ENCODE measurements at places on chromosomes 3 and 15. TPM values are rescaled to one million over a fixed set of nuclear protein-coding genes. Genes with fewer than 3 reads are reported as not detected.

Gene MKRN3
- total RNA-seq, result 7.9 TPM

Gene LRRC15
- 0.28 TPM for total RNA-seq

Gene LRRC31
- not detected for total RNA-seq

Gene KLF13
- total RNA-seq, result 78.6 TPM

Gene PEX5L
- 0.23 TPM for total RNA-seq

Gene CADM2
- total RNA-seq, result 0.64 TPM

Gene ATP13A4
- not detected for total RNA-seq

Gene STRC
- not detected for total RNA-seq

GRCh38 chr15:90686435-90687218 lies 30.5 kb upstream of the BLM start:
- no peak for DNase-seq
- no peak overlapping the region for H3K4me3 ChIP-seq
- H3K27me3 ChIP-seq, result no peaks in the 10 kb centered on the region

DNA sequence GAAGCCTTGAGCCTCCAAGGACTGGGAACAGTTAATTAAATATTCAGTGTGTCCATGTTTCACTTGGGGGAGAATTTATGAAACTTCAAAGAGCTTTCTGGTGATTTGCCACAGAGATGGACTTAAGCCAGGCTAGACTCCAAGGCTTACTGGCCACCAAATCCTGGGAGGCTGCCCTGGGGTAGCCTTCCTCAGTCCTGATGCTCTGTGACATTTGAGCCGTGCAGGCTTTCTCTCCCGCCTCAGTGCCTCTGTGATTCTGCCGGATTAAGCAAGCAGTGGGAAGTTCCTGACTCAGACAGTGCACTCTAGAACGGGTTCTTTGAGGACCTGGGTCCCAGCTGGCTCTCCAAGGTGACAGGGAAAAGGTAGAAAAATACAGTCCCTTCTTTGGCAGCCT lies 314.7 kb upstream of the ICE2 start:
- no peak overlapping the region for H3K4me3 ChIP-seq
- no peaks in the 10 kb centered on the region for H3K27me3 ChIP-seq
- DNase-seq, result no peak
- H3K36me3 ChIP-seq, result no peaks in the 10 kb centered on the region
- no peak overlapping the region for H3K27ac ChIP-seq
- no peaks in the 10 kb centered on the region for H3K4me1 ChIP-seq

DNA sequence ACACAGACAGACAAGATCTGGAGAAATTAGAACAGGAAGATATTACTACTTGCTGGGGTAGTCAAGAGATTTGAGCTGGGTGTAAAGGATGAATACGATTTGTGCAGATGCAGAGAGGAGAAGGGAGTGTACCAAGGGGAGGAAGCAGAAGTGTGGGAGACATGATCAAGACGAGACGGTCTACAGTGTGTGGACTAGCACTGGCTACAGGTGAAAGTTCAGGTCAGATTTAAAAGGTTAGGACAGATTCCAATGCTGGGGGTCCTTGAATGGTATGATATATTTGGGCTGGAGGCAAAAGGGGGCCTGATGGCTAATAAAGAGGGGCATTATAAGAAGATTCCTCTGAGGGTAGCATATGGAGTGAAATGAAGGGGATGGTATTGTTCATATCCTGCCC lies 12.1 kb downstream of the LDHAL6B start:
- H3K27ac ChIP-seq, result no peak overlapping the region
- H3K36me3 ChIP-seq, result peaks cover 14% of the 10 kb centered on the region
- DNase-seq, result no peak
- no peaks in the 10 kb centered on the region for H3K27me3 ChIP-seq
- no peak overlapping the region for H3K4me3 ChIP-seq

GRCh38 chr3:160225176-160226025 lies at the start of gene C3orf80:
Gene C3orf80, plus strand, starts transcription at chr3:160225422. Its CDS starts 214 bp downstream, at chr3:160225636.
- H3K27me3 ChIP-seq, result peaks cover 54% of the 10 kb centered on the region
- H3K4me3 ChIP-seq, result peak within 1 kb of the TSS; percentile 44
- H3K36me3 ChIP-seq, result no peaks in the 10 kb centered on the region
- no peak for DNase-seq

DNA sequence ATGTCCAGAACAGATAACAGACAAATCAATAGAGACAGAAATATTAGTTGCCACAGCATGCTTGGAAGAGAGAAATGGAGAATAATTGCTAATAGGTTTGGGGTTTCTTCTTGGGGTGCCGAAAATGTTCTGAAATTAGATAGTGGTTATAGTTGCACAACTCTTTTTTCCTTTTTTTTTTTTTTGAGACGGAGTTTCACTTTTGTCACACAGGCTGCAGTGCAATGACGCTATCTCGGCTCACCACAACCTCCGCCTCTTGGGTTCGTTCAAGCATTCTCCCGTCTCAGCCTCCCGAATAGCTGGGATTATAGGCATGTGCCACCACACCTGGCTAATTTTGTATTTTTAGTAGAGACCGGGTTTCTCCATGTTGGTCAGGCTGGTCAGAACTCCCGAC lies 163.3 kb downstream of the PLCH1 start:
- no peak overlapping the region for H3K4me3 ChIP-seq
- DNase-seq, result no peak
- no peaks in the 10 kb centered on the region for H3K36me3 ChIP-seq
- no peaks in the 10 kb centered on the region for H3K4me1 ChIP-seq

DNA sequence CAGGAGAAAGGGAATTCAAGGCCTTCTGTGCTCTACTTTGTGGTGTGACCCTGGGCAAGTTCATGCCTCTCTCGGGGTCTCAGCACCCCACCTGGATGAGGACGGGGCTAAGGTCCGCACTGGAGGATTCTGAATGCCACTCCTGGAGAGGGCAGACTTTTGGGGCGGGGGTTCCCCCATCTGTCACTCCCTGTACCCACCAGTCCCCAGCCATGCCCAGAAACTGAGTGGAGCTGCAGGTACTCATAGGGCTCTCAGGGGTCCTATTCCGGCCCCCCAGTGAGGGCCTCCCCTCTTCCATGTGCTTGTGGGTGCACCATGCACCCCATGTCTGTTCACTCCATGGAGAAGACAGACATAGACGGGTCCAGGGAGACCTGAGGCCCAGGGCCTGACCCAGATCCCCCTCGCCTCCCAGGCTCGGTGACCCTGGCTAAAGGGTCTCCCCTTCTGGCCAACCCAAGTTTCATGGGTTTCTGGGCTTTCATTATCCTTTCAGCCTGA lies 26.0 kb downstream of the ACSBG1 start:
- H3K27me3 ChIP-seq, result no peaks in the 10 kb centered on the region
- H3K27ac ChIP-seq, result no peak overlapping the region
- H3K4me3 ChIP-seq, result no peak overlapping the region
- H3K36me3 ChIP-seq, result no peaks in the 10 kb centered on the region
- peaks cover 52% of the 10 kb centered on the region for H3K4me1 ChIP-seq

DNA sequence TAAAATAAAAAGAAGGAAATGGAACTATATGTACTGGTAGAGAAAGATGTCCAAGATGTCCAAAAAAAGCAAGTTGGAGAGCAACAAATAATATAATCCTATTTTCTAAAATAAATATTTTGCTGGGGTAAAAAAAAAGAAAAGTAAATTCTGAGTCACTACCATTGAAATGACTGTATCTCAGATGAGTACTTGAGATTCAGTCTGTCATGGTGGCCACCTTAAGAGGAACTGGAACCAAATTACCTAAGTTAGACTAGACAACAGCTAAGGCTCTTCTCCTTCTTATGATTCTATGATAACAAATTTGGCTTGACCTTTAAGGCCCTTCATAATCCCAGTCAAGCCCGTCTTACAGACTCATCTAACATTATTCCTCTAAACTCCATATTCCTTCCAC lies 270.6 kb upstream of the HES1 start:
- DNase-seq, result no peak
- no peaks in the 10 kb centered on the region for H3K36me3 ChIP-seq
- H3K4me3 ChIP-seq, result no peak overlapping the region
- no peaks in the 10 kb centered on the region for H3K27me3 ChIP-seq

GRCh38 chr3:136283627-136284026 lies 33.5 kb downstream of the PCCB start:
- no peak overlapping the region for H3K4me3 ChIP-seq
- no peaks in the 10 kb centered on the region for H3K27me3 ChIP-seq
- DNase-seq, result no peak
- no peaks in the 10 kb centered on the region for H3K4me1 ChIP-seq

- no peak overlapping the region for H3K4me3 ChIP-seq
- peaks cover 6% of the 10 kb centered on the region for H3K4me1 ChIP-seq
- H3K36me3 ChIP-seq, result peaks cover 9% of the 10 kb centered on the region
- H3K27me3 ChIP-seq, result no peaks in the 10 kb centered on the region
Observed at GRCh38 chr3:179063945-179064560, 7.6 kb downstream of the ZMAT3 start.

DNA sequence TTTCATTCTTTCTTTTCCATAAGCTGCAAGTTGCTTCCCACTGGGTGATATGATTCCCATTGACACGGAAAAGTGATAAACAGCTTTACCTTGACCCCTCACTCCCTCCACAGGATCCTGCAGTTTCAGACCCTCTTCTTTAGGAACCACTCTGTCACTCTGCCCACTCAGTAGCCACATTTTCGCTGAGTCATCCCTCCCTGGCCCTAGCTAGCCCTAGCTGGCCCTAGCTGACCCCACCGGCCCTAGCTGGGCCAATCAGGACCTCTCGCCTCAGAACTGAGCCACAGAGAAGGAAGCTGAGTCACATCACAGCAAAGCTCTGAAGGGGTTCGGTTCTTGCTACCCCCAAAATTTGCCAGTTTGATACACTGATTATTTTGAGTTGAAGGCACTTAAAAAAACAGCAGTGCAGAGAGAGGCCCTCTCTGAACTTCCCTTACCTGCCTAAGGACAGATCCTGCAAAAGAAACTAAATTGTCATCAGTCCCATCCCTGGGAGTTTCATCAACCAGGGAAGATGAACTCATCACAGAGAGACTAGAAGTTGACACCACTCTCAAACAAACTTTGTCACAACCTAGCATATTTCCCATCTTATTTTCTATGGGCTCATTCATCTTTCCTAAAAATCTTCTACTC lies 233.5 kb upstream of the PROK2 start:
- H3K27me3 ChIP-seq, result no peaks in the 10 kb centered on the region
- no peaks in the 10 kb centered on the region for H3K36me3 ChIP-seq
- H3K4me1 ChIP-seq, result no peaks in the 10 kb centered on the region
- no peak overlapping the region for H3K27ac ChIP-seq
- DNase-seq, result no peak

DNA sequence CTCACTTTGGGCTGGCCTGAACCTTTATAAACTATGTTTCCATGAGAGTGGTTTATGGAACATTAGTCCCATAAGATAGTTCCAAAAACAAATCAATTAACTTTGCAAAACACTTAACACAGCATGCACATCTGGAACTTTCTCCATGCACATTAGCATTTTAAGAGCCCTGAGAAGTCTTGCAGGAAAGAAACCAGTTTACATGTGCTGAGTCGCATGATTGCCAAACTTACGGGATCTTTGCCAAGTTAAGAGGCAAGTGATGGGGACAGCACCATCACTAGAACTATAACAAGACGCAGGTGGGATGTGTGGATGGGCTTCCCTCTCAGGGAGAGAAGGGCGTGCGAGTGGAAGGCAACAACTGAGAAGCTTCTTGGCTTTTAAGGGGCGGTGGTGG lies 20.7 kb downstream of the ADAMTS9 start:
- no peak overlapping the region for H3K27ac ChIP-seq
- DNase-seq, result no peak
- no peak overlapping the region for H3K4me3 ChIP-seq
- H3K4me1 ChIP-seq, result no peaks in the 10 kb centered on the region
- H3K36me3 ChIP-seq, result no peaks in the 10 kb centered on the region

GRCh38 chr3:100789579-100789978 lies 80.3 kb downstream of the TFG start:
- no peak overlapping the region for H3K27ac ChIP-seq
- H3K36me3 ChIP-seq, result no peaks in the 10 kb centered on the region
- no peak for DNase-seq

- H3K4me1 ChIP-seq, result no peaks in the 10 kb centered on the region
- H3K36me3 ChIP-seq, result no peaks in the 10 kb centered on the region
- no peak for DNase-seq
- H3K27ac ChIP-seq, result no peak overlapping the region
Observed at GRCh38 chr15:57824186-57824585, 117.7 kb downstream of the POLR2M start.

- H3K4me1 ChIP-seq, result no peaks in the 10 kb centered on the region
- DNase-seq, result no peak
- H3K27ac ChIP-seq, result no peak overlapping the region
- no peak overlapping the region for H3K4me3 ChIP-seq
- H3K36me3 ChIP-seq, result no peaks in the 10 kb centered on the region
Observed at GRCh38 chr3:5757213-5757804, 569.8 kb downstream of the EDEM1 start.

DNA sequence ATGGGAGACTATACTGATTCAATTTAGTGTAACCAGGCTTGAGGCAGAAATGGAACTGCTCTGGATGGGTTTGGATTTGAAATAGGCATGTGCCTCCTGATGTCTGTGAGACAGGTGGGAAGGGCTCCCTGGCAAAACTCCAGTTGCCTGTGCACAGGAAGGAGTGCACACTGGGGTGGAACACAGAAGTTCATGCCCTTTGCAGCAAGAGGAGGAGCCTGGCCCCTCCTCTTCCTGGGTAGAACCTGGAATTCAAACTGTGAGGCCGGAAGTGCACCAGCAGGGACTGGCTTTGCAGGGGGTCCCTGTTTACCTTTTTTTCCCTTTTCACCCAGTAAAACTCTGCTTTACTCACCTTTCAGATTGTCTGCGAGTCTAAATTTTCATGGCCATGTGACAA lies 99.9 kb downstream of the GMPS start:
- no peak overlapping the region for H3K4me3 ChIP-seq
- H3K36me3 ChIP-seq, result no peaks in the 10 kb centered on the region
- H3K4me1 ChIP-seq, result no peaks in the 10 kb centered on the region
- H3K27ac ChIP-seq, result no peak overlapping the region
- no peaks in the 10 kb centered on the region for H3K27me3 ChIP-seq

DNA sequence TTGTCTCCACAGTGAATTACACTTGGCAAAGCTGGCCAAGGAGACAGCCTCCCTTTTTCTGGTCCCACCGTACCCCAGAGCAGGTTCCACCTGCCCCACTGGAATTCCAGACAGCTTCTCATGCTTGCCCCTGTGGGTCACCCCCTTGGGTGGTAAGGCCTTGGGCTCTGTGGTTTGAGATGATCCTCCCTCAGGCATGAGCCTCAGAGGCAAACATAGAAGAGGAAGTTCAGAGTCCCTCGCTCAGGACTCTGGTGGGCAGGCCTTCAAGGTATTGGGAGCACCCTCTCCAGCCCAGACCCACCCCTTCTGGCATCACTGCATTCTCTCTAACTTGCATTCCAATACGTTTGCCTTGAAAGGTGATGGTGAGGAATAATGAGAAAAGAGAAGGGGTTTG lies 17.6 kb upstream of the UBA7 start:
- no peak for DNase-seq
- no peaks in the 10 kb centered on the region for H3K27me3 ChIP-seq
- H3K4me3 ChIP-seq, result no peak overlapping the region
- H3K36me3 ChIP-seq, result no peaks in the 10 kb centered on the region

DNA sequence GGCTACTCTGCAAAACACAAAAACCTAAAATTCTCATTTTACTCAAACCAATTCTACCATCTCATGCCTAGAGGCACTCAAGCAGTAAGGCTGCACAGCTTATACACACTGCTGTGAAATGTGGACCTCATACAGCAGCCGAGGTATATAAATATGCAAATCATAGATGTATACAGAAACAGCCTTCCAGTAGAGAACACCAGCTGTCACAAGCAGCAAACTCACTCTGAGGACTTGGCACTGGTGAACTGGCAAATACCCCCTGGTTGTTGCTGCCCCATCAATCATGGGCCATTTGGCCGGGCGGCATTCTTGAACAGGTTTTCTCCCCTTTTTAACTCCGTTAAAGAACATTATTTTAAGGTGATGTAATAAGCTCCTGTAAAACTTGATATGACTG lies 378.0 kb downstream of the LSAMP start:
- H3K27ac ChIP-seq, result no peak overlapping the region
- H3K27me3 ChIP-seq, result no peaks in the 10 kb centered on the region
- no peak overlapping the region for H3K4me3 ChIP-seq
- no peaks in the 10 kb centered on the region for H3K36me3 ChIP-seq

All from Panc1 (cell line).